ENCODE measurements at places on chromosomes 16 and 17.

DNA sequence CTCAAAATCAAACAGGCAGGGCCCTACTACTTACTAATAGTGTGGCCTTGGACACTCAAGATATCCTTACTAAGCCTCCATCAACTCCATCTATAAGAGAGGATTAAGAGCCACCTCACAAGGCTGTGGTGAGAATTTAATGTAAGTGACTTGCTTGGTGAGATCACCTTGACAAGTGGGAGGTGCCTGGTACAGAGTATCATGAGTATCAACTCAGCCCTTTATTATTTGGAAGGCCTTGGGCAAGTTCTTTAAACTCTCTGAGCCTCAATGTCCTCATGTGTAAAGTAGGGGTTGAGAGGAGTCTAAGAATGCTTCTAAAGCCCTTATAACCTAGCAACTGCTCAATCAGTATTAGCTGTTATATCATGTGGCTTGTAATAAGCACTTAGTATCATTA lies 15.0 kb downstream of the THUMPD1 start:
- DNase-seq, result no peak

DNA sequence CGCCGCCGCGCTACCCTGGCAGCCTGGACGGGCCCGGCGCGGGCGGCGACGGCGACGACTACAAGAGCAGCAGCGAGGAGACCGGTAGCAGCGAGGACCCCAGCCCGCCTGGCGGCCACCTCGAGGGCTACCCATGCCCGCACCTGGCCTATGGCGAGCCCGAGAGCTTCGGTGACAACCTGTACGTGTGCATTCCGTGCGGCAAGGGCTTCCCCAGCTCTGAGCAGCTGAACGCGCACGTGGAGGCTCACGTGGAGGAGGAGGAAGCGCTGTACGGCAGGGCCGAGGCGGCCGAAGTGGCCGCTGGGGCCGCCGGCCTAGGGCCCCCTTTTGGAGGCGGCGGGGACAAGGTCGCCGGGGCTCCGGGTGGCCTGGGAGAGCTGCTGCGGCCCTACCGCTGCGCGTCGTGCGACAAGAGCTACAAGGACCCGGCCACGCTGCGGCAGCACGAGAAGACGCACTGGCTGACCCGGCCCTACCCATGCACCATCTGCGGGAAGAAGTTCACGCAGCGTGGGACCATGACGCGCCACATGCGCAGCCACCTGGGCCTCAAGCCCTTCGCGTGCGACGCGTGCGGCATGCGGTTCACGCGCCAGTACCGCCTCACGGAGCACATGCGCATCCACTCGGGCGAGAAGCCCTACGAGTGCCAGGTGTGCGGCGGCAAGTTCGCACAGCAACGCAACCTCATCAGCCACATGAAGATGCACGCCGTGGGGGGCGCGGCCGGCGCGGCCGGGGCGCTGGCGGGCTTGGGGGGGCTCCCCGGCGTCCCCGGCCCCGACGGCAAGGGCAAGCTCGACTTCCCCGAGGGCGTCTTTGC lies 3.1 kb downstream of the HIC1 start:
- DNase-seq, result no peak

- no peak for DNase-seq
Measured at GRCh38 chr17:77872199-77872598, 86.3 kb upstream of the TNRC6C start.

- no peak for DNase-seq
Measured at GRCh38 chr16:61179561-61179960, 856.7 kb downstream of the CDH8 start.

GRCh38 chr16:49539758-49540157 lies 166.2 kb downstream of the C16orf78 start:
- DNase-seq, result no peak

DNA sequence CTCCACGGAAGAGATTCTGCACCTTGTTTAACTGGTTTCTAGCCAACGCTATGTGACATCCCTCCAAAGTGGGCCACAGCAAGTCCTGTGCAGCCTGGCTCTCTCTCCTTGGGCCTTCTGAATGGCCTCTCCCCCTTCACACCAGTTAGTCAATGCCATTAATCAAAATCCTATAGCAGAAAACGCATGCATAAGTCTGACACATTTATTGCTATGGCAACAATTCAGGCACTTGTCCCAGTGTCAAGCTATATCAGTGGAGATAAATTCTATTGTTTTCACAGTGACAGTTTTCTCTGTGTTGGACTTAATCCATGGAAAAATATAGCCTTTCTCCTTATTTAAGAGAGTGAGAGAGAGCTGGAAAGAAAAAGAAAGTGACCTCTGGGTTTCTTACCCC lies 87.2 kb upstream of the TOX3 start:
- DNase-seq, result no peak

Data from pulmonary artery endothelial cell (primary cell).